ENCODE measurements at places on chromosomes 5 and 9. TPM values are rescaled to one million over a fixed set of nuclear protein-coding genes. Genes with fewer than 3 reads are reported as not detected.
A peak's percentile ranks its signal among the peaks of the same experiment; 100 is the strongest.

DNA sequence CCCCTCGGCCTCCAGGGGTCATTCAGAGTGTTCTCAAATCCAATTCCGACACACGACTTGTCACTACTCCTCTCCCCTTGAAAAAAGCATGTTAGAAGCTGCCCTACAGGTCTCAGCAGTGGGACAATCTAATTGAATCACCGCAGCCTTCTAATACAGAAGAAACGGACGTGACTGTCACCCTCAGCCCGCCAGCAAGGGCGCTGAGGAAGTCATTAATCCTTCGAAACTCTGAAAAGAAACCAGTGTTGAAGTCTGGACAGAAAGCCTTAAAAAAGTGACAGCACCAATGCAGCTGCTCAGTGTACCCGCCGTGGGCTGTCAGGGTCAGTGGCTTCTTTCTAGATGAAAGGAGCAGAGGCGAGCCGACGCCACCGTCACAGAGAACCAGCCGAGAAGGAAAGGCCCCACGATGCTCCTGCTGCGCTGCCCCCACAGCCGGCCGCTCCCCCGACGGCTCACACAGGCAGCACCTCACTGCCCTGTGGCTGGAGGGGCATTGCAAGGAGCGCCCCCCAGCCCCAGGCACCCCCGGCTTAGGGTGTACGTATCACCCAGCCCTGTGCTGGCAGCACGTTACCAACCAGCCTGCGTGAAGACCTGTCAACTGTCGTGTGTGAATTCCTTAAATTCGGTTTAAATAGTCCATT lies 5.7 kb downstream of the BRD3OS start:
- no peaks in the 10 kb centered on the region for H3K27me3 ChIP-seq
- no peak overlapping the region for H3K4me3 ChIP-seq
- peaks cover 19% of the 10 kb centered on the region for H3K36me3 ChIP-seq
- no peak for DNase-seq
- peaks cover 16% of the 10 kb centered on the region for H3K4me1 ChIP-seq

DNA sequence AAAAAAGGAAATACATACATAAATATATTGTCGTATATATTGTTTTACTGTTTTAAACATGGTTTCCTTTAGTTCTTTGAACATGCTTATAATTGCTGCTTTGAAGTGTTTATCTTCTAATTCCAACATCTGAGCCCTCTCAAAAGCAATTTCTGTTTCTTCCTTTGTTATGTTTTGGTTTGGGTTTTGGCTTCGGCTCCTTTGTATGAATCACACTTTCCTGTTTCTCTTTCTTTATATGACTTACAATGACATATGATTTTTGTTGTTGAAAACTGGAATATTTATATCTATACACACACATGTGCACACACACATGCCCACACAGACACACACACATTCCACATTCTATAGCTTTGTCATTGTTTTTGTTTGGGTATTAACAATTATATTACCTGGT lies 1206.7 kb downstream of the CDH12 start:
- H3K4me3 ChIP-seq, result no peak overlapping the region
- no peaks in the 10 kb centered on the region for H3K4me1 ChIP-seq
- H3K27me3 ChIP-seq, result no peaks in the 10 kb centered on the region
- H3K27ac ChIP-seq, result no peak overlapping the region
- H3K36me3 ChIP-seq, result no peaks in the 10 kb centered on the region

GRCh38 chr5:69522035-69522434 lies 29.4 kb downstream of the OCLN start:
- no peak overlapping the region for H3K4me3 ChIP-seq
- DNase-seq, result no peak
- H3K36me3 ChIP-seq, result peaks cover 3% of the 10 kb centered on the region
- H3K27me3 ChIP-seq, result no peaks in the 10 kb centered on the region
- H3K27ac ChIP-seq, result no peak overlapping the region
- peaks cover 25% of the 10 kb centered on the region for H3K4me1 ChIP-seq

Gene FOXD4
- total RNA-seq, result 0.17 TPM

GRCh38 chr9:130444565-130445221 lies at the start of gene ASS1:
Gene ASS1, plus strand, starts transcription at chr9:130444961. Its CDS starts 7,268 bp downstream, at chr9:130452229.
- H3K27me3 ChIP-seq, result no peaks in the 10 kb centered on the region
- peak within 1 kb of the TSS; percentile 80 for H3K4me3 ChIP-seq
- H3K4me1 ChIP-seq, result peaks cover 18% of the 10 kb centered on the region
- DNase-seq, result peak; percentile 78
- peak within 1 kb of the TSS; percentile 91 for H3K27ac ChIP-seq
- H3K36me3 ChIP-seq, result no peaks in the 10 kb centered on the region

Gene PTGES
- 0.47 TPM for total RNA-seq

GRCh38 chr9:116096046-116096445 lies 57.5 kb upstream of the PAPPA start:
- H3K4me3 ChIP-seq, result no peak overlapping the region
- no peaks in the 10 kb centered on the region for H3K4me1 ChIP-seq
- no peak for DNase-seq
- peaks cover 5% of the 10 kb centered on the region for H3K27me3 ChIP-seq

Gene FBP2
- not detected for total RNA-seq

Gene PKD2L2
- total RNA-seq, result not detected

Gene PCDHB9
- total RNA-seq, result 0.09 TPM

DNA sequence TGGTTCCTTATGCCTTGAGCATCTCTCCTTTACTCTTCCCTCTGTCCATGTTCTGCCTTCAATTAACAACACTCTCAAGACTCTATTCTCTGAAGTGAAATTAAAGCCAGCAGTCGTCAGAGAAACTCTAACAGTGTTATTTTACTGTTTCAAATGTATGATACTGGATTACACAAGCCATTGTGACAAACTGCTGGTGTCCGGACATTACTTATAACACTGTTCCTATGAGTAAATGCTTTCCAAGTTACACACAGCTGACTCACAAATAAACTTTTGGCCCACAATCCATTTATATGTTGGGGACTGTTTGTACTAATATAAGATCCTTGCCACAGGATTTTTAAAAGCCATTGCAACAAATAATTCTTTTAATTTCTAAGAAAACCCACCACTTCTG lies 63.2 kb upstream of the GHR start:
- H3K27ac ChIP-seq, result no peak overlapping the region
- no peaks in the 10 kb centered on the region for H3K27me3 ChIP-seq
- no peaks in the 10 kb centered on the region for H3K36me3 ChIP-seq
- H3K4me1 ChIP-seq, result no peaks in the 10 kb centered on the region
- no peak overlapping the region for H3K4me3 ChIP-seq
- no peak for DNase-seq

GRCh38 chr5:174147551-174147950 lies 102.0 kb downstream of the NSG2 start:
- no peaks in the 10 kb centered on the region for H3K4me1 ChIP-seq
- DNase-seq, result no peak
- no peak overlapping the region for H3K4me3 ChIP-seq
- H3K27ac ChIP-seq, result no peak overlapping the region
- no peaks in the 10 kb centered on the region for H3K27me3 ChIP-seq

Gene SLC22A5
- 12.4 TPM for total RNA-seq

Gene CDX1
- not detected for total RNA-seq

- DNase-seq, result no peak
- no peak overlapping the region for H3K27ac ChIP-seq
- H3K27me3 ChIP-seq, result no peaks in the 10 kb centered on the region
- peaks cover 4% of the 10 kb centered on the region for H3K36me3 ChIP-seq
- no peak overlapping the region for H3K4me3 ChIP-seq
Observed at GRCh38 chr9:125652233-125652594, 54.8 kb downstream of the MAPKAP1 start.

DNA sequence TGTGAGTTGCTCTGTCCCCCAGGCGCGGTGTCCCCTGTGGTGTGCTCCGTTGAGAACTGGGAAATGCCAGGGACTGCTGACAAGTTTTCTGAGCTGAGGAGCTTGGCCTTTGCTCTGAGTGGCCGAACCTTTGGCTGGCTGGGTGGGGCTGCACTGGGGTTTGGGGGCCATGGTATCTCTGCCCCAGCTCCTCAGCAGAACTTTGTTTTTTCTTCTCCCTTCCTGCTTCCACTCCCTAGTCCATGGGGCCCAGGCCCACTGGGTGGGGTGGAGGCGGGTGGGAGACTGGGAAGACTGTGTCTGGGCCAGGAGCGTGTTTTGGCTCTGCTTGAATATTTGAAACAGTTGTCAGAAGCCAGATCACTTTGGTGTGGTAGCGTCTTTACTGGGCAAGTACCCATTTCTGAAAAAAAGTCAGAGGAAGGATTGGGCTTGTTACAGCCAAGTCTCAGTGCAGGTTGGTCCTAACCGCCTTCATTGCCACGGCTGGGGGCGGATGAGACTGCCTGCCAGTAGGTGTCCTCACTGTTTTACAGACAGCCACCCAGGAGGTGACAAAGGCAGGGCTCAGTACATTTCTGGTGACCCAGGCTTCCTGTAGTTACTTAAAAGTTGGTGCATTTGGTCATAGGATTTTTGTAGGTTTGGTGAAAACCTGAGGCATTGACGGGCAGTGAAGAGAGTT lies 92.7 kb downstream of the DAB2IP start:
- no peaks in the 10 kb centered on the region for H3K27me3 ChIP-seq
- peak; percentile 59 for DNase-seq
- H3K4me3 ChIP-seq, result peak overlapping the region; percentile 80
- H3K36me3 ChIP-seq, result no peaks in the 10 kb centered on the region

Gene TRIM23
- 14.6 TPM for total RNA-seq

DNA sequence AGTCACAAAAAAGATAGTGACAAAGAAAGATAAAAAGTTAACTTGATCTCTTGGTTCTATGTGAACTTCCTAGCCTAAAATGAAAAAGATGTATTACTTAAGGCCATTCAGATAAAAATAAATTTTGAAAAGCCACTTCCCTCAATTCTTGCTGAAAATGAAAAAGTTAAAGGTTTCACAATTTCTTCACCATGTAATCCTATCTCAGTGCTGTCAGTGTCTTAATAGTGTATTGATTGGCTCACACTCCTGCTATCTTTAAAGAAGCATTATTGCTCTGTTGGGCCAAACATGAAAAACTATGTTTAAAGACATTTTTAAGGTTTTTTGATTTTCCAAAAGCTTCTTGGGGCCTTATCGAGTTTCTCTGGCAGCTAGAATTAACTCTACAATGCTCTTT lies 18.1 kb upstream of the EGFLAM start:
- H3K4me1 ChIP-seq, result no peaks in the 10 kb centered on the region
- H3K4me3 ChIP-seq, result no peak overlapping the region
- H3K27me3 ChIP-seq, result no peaks in the 10 kb centered on the region
- DNase-seq, result no peak

GRCh38 chr5:10752451-10752850 lies 8.6 kb downstream of the DAP start:
- H3K27ac ChIP-seq, result no peak overlapping the region
- H3K36me3 ChIP-seq, result peaks cover 8% of the 10 kb centered on the region
- DNase-seq, result no peak
- H3K27me3 ChIP-seq, result no peaks in the 10 kb centered on the region
- H3K4me1 ChIP-seq, result peaks cover 36% of the 10 kb centered on the region

Gene ACOT12
- 16.9 TPM for total RNA-seq

- H3K4me3 ChIP-seq, result no peak overlapping the region
- DNase-seq, result no peak
- no peaks in the 10 kb centered on the region for H3K36me3 ChIP-seq
- H3K4me1 ChIP-seq, result no peaks in the 10 kb centered on the region
- H3K27ac ChIP-seq, result no peak overlapping the region
Observed at GRCh38 chr5:10521466-10522223, 42.2 kb upstream of the ANKRD33B start.

Gene FOXD4L4
- 0.50 TPM for total RNA-seq

DNA sequence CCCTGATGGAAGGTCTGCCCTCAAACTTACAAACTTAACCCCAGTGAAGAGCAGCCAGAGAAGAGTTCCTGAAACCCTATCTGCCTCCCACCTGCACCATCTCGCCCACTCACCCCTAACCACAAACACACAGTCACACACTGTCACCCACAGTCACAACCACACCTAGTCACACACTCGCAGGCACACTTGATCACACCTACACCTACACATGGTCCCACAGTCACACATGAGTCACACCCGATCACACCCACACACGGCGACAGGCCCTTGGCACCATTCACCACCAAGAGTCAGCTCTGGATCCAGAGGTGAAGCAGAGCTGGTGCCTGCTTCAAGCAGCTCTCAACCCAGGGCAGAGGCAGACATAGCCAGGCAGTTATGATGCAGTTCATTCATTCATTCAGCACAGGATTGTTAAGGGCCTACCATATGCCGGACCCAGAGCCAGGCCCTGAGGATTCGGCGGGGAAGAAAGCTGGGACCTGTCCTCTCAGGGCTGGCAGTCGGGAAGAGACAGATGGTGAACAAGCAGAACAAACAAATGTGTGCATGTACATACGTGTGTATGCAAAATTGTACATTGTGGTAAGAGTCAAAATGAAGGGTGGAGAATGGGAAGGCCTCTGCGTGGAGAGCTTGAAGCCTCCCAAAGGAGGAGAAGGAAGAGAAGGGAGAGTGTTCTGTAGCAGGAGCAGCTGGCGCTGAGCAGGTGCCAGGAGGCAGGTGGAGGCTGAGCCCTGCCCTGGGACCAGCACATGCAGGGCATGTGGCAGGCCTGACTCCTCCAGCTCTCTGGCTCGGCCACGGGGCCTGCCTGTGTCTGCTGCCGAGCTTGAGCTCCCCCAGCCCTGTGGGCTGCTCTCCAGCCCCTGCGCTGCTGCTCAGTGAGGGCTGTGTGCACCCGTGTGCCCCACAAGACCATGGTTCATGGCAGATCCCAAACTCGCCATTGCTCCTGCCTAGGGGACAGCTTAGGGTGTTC lies 6.4 kb downstream of the TSPAN17 start:
- no peak overlapping the region for H3K4me3 ChIP-seq
- no peaks in the 10 kb centered on the region for H3K27me3 ChIP-seq
- peaks cover 6% of the 10 kb centered on the region for H3K4me1 ChIP-seq
- H3K27ac ChIP-seq, result no peak overlapping the region
- no peaks in the 10 kb centered on the region for H3K36me3 ChIP-seq

- H3K4me1 ChIP-seq, result peaks cover 4% of the 10 kb centered on the region
- H3K27me3 ChIP-seq, result no peaks in the 10 kb centered on the region
- H3K36me3 ChIP-seq, result no peaks in the 10 kb centered on the region
Observed at GRCh38 chr5:963673-964531, 44.7 kb upstream of the NKD2 start.

DNA sequence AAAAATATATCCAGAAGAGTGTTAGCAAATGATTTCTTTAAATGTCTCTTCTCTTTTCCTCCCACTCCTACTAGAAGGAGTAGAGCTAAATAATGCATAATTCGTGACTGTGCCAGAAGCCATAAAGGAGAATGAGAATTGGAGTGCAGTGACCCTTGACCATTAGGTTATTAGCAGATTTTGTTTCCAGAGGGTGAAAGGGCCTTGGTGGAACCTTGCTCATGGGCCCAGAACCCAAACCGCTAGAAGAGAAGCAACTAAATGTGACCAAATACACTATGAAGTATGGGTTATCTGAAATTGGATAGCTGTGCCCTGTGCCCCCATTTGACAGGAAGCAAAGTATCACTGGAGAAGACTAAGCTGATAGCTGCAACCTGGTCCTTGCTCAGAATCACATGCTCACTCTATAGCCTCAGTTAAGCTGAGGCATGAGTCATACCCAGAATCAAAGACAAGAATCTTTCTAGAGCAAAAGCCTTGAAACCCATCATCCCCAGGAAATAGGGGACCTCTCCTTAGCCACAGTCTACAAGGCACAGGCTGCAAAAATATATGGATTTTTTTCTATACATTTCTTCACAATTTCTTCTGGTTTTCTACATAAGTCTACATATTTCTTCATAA lies 36.3 kb downstream of the CAPSL start:
- no peak overlapping the region for H3K27ac ChIP-seq
- DNase-seq, result no peak
- no peaks in the 10 kb centered on the region for H3K36me3 ChIP-seq
- no peaks in the 10 kb centered on the region for H3K4me1 ChIP-seq
- no peak overlapping the region for H3K4me3 ChIP-seq
- no peaks in the 10 kb centered on the region for H3K27me3 ChIP-seq

GRCh38 chr5:160311491-160312133 lies 752 bp downstream of the CCNJL start:
- H3K27ac ChIP-seq, result peak overlapping the region; percentile 63
- peaks cover 2% of the 10 kb centered on the region for H3K27me3 ChIP-seq
- no peaks in the 10 kb centered on the region for H3K36me3 ChIP-seq
- H3K4me3 ChIP-seq, result peak overlapping the region; percentile 30
- H3K4me1 ChIP-seq, result peaks cover 4% of the 10 kb centered on the region
